Activated CD8-positive, alpha-beta memory T cell treated with anti-CD3 and anti-CD28 coated beads, Interleukin-2, amount 50 U/mL, for 4 hours (primary cell): ENCODE measurements at places on chromosomes 12 and 14.

GRCh38 chr14:30290001-30290400, 269.0 kb upstream of the G2E3 start:
- no peak for DNase-seq

- no peak for DNase-seq
Observed at GRCh38 chr12:124517260-124518050, 50.0 kb downstream of the NCOR2 start.

GRCh38 chr14:59377491-59377890, 87.7 kb downstream of the GPR135 start:
- DNase-seq, result no peak

DNA sequence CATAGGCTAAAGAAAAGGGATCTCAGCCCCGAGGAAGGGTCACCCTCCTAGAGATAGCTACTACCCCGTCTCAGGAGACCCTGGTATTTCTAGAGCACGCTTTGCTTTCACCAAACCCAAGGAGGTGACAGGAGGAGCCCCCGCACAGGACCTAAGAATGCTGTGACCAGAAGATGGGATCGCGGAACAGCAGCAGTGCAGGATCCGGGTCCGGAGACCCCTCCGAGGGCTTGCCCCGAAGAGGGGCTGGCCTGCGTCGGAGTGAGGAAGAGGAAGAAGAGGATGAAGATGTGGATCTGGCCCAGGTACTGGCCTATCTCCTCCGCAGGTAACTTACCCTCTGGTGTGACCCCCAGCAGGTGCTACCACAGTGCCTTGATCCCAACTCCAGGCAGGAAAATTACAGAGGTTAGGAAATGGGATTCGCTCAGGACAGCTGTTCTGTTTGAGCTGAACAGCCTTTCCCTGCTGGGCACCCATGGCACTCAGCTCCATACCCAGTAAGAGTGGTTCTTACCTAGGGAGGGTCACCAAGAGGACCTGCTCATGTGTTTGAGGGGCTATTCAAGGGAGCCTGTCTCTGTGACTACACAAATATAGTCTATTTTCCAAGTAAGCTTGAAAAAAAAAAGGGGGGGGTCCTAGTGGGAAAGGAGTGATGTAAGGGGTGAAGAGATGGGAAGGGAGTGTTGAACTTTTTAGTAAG, 826 bp upstream of the NRL start:
- no peak for DNase-seq

DNA sequence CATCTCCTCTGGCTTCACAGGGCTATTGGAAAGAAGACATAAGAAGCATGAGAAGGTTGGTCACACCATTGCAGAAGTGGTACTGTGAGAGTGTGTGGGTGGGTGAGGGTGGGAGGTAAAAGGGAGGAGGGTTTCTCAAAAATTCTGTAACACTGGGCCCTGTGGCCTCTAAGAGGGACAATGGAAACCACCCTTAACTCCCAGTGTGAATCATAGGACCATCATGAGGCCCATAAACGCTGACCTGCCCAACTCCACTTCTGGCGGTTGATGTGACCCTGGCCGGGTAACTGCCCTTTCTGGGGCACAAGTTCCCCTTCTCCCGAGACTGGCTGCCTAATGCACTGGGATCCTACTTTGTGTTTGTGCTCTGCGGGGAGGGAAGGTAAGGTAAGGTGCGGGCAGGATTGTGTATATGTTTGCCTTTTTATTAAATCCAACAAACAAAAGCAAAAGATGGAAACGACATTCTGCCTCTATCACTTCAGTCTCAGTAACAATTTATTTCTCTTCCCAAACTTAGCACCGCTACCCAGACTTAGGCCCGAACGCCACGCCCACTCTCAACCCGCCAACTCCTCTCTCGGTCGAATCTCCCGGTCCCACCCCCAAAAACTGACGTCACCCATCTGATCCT, 551 bp downstream of the METTL1 start:
- DNase-seq, result peak; percentile 90

DNA sequence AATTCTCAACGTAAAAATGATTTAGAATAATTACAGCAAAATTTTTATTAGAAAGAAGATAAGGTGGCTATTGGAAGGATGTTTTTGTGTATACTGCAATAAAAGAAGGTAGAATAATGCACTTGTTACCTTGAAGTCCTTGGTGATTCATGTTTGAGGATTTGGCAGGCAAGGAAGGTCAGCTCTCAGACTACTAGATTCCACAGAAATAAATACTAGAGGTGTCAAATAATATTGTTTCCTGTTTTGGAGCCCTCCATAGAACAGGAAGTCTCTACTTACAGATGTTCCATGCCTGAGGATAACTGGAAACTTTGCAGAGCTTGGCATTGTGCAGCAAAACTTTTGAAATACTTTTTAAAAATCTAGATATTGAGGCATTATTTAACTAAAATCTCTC, 284.3 kb upstream of the SYT1 start:
- DNase-seq, result no peak

DNA sequence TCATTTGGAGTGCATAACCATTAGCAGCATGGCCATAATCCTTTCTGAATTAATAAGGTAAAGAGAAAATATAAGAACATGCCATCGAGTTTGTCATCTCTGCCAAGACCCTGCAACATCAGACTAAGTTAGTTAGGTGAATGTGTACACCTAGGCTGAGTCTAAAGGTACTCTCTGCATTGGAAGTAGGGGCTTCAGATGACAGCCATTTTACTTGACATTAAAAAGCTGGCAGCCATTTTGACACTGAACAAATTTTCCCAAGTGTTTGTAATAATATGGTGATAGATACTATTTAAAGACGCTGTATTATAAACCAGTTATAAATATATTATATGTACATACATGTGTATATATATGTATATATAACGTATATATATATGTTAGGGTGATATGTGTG, 79.0 kb downstream of the SUDS3 start:
- DNase-seq, result no peak

GRCh38 chr12:65999564-66000280, 130.8 kb downstream of the LLPH start:
- DNase-seq, result no peak

DNA sequence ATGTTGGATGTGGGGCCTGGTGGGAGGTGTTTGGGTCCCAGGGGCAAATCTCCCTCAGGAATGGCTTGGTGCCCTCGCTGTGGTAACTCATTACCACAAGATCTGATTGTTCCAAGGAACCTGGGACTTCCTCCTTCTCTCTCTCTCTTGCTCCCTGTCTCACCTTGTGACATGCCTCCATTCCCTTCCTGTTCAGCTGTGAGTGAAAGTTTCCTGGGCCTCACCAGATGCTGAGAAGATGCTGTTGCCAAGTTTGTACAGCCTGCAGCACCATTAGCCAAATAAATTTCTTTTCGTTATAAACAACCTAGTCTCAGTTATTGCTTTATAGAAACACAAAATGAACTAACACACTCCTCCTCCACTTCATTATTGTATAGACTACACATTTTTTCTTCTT, 759.8 kb upstream of the MDGA2 start:
- DNase-seq, result no peak

GRCh38 chr12:50084775-50085614, at the start of gene SMARCD1:
TSS of gene SMARCD1 (plus strand) at chr12:50085342. CDS start at chr12:50085370, 28 bp downstream.
- peak; percentile 86 for DNase-seq

GRCh38 chr14:30389134-30389876, 169.7 kb upstream of the G2E3 start:
- no peak for DNase-seq

DNA sequence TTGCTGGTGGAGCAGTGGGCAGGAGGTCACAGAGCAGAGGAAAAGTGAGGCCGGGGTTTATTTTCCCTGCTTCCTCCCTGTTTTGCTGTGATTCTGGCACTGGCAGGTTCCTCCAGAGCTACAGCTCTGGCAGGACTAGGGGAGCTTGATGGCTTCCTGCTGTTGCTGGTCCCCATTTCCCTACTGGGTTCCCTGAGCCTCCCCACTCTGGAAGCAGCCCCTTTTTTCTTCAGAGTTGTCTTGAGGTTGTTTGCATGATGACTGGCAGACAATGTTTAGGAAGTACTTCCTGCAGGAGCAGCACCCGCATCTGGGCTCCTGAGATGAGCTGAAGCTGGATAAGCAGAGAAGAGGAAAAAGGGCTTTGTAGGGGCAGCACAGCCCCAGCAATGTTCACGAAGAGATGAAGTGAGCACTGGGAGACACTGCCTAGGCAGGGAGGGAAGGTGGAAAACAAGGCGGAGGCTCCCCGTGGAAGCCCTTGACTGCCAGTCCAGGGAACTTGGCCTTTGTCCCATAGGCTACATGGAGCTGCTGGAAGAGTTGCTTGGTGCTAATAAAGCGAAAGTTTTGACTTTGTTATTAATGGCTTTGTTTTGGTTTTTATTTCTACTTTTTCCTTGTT, 126.9 kb downstream of the SLC38A6 start:
- no peak for DNase-seq

- DNase-seq, result no peak
Observed at GRCh38 chr12:90404071-90404470, 550.9 kb downstream of the CCER1 start.

DNA sequence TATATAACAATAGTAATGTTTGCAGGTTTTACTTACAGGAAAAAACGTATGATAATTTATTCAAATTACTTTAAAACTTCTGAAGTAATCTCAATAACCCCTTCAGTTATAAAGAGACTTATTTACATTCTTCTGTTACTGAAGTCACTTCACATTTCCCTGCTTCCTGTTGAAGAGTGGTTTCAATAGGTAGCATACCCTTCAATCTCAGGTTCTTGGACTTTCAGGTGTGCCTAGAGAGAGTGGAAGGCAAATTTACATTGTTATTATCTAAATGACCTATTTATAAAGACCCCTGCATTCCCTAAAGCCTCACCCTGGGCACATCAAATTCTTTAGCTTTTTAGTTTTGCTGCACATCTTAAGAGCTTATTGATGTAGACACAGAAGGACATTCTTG, 137.6 kb upstream of the AEBP2 start:
- no peak for DNase-seq

DNA sequence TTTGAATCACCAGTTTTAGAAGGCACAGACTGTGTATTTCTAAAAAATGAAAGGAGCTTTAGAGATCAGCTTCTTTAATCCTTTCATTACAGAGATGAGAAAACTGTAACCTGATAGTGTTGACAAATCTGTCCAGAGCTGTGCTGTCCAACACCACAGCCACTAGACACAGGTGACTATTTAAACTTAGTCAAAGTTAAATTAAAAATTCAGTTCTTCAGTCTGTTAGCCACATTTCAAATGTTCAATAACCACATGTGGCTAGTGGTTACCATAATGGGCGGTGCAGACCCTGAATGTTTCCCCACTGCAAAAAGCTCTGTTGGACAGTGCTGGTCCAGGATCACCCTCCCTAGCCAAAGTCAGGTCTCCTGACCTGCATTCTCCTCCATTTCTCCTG, 21.6 kb downstream of the DAD1 start:
- no peak for DNase-seq

DNA sequence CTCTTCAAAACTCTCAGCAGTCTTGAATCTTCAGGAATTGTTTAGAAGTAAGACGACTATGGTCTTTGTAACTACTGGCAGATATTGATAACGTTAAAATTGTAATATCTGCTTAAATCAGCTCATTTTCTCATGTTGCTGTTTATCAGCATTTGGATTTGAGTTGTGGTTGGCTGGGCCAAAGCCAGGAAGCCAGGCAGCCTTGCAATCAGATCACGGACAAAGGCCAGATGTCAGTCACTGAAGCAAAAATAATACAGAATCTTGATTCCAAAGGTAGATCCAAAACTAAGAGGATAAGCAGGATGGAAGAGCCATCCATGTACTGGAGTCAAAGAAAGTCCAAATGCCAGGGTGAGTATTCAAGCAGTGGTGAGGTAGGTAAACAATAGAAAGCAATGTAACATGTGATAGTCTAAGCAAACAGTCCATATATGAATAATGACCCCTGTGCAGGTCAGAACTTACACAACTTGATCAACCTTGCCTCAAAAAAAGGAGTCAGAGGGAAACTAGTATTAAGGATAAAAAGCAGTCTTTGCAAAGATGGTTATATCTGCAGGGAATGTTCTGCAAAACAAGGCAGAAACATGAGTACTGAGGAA, 95.8 kb upstream of the RAP1B start:
- DNase-seq, result no peak

DNA sequence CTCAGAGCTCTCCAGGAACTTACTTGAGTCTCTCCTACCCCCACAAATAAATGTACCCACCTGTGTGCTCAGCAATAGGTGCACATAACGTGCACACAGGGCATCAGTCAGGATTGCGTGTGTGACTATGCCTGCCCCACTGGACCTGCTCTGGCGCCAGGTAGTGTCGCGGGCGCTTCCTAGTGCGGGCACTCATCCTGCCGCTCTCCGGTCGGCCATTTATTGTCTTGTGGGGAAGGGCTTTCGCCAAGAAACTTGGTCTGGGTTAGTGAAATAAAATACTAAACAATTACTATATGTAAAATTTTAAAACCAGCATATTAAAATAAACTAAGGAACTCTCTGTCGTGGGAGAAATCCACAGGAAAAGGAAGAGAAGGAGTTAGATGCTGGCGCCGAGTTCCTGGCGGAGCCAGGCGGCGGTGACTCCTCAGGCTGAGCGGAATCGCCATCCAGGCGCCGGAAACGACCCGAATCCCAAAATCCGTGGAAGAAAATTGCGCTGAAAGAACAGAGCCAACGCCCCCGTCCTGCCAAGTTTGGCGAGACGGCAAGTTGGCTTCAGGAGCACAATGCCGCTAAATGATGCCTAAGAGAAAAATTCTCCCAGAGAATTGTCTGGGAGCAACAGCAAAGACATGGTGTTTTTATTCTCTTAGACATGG, 7.9 kb upstream of the HOXC13 start:
- DNase-seq, result no peak

DNA sequence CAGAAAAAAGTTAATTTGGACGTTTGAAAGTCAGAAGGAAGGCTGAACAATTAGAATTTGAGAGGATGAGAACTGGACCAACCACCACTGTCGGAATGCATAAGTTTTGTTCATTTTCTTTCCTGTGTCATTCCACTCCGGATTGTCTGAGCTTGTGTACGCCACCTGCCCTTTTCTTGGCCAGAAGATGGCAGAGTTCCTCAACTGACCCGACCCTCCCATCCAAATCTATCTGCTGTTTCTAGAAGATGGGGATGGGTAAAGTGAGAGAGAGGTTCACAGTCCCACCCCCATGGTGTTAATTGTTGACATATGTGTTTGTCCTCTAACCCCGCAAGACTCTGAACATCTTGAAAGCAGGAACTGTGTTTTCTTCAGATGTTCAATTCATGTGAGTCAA, 388.0 kb downstream of the VRK1 start:
- no peak for DNase-seq

DNA sequence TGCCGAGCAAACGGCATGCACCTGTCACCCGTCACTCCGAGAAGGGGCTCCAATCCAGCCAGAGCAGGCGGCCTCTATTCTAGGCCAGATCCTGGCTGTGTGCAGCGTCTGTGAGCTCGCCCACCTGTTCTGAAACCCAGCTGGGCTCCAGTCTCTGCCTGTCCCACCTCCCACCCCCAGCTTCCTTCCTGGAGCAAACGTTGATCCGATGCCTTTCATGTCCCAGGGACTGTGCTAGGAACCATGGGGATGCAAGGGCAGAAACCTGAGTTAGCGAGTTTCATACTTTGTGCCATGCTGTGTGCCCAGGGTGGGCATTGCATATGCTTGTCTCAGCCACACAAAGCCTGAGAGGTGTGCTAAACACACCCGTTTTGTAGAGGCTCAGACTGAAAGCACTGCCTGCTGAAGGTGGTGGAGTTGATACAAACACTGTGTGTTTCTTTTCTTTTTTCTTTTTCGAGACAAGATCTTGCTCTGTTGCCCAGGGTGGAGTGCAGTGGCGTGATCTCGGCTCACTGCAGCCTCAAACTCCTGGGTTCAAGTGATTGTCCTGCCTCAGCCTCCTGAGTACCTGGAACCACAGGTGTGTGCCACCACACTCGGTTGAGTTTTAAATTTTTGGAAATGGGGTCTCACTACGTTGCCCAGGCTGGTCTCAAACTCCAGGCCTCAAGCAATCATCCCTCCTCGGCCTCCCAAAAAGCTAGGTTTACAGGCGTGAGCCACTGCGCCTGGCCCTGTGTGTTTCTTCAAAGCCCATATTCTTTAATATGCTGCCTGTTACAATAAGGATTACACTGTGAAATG, 84.1 kb upstream of the MED13L start:
- no peak for DNase-seq
